ENCODE measurements at places on chromosomes 6 and 20. TPM values are rescaled to one million over a fixed set of nuclear protein-coding genes. Genes with fewer than 3 reads are reported as not detected.

Gene ABCF1
- 20.4 TPM for total RNA-seq

Gene AGPAT4
- total RNA-seq: 0.92 TPM

Gene FAXC
- total RNA-seq: not detected

Gene RPS6KA2
- total RNA-seq: 9.0 TPM

Gene LRFN2
- total RNA-seq: under 0.01 TPM

DNA sequence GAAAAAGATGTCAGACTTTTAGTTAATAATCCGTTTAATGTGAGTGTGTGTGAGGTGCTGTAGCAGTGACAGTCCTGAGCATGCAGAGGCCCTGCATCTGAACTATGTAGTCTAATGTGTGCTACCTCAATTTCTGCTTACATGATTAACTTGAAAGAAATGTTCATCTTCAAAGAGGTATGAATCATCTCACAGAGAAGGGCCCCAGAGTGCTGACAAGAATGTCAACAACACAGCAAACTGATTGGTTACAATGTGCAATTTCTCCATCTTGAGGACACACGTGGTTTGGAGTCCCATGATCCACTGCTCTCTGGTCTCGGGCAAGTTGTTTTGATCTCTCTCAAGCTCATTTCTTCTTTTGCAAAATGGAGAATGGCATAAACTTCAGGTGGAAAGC lies 61.7 kb upstream of the EMILIN3 start:
- DNase-seq: no peak

GRCh38 chr6:31597006-31597405 lies 4.2 kb upstream of the NCR3 start:
- no peak for DNase-seq

Gene MEI4
- total RNA-seq: 0.42 TPM

GRCh38 chr6:45816674-45817297 lies 198.9 kb downstream of the CLIC5 start:
- no peak for DNase-seq

Gene BPIFB6
- total RNA-seq: not detected

DNA sequence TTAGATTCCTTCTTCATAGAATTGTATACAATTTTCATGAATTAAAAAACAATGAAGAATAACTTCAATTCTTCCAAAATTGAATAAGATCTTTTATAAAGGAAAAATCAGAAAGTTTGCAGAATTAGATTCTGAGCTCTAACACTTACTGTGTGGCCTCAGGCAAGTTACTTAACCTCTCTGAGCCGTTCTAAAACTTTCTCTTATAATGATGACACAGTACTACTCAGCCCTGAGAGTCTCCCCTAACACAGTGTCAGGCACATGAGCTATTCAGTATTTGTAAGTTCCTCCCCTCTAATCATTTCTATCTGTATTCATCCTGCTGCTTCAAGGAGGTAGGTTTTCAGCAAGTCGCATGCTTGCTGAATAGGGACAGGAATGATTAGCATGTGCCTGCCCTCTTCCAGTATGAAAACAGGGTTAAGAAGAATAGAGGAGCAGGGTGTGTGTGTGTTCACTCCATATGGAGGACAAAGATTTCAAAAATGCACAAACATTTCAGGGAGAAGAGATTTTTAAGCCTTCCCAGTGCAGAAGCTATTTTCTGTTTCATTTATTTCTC lies 11.4 kb downstream of the ID4 start:
- no peak for DNase-seq

- DNase-seq: no peak
Observed at GRCh38 chr6:13667655-13668054, 44.0 kb downstream of the RANBP9 start.

Gene ZNF76
- total RNA-seq: 10.6 TPM

DNA sequence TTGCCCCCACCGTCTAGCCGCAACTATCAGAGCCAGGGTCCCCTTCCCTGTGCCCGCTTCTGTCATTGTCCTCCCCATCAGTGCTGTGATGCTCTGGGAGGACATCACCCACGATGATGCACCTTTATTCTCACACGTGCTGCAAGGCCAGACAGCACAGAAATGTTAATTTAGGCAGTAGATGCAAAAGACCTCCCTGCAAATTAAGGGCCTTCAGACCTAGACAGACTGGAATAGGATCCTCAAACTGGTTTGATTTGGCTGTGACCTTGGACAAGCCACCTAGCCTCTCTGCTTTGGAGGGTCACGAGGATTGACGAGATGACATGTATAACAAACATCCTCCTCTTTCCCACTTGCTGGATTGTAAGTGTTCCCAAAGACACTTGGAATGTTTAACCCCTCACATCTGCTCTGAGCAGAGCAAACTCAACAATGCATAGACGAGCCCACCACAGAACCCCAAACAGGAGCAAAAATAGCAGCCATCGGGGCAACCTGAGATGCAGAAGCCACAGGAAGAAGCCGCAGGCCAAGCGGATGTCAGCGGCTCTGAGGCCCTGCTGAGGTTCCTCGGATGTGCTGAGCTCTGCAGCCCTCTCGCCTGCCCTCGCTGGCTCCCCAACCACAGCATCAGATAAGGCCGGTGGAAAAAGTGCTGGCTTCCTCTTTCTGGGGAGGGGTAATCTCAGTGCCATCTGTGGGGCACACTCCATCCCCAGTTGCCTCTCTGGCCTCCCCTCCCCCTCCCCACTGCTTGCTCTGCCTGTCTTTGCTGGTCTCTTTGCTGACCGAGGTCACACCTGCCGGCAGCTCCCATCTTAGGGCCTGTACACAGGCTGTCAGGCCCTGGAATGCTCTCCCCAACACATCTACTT lies 35.3 kb downstream of the TOX2 start:
- DNase-seq: no peak

Gene ENPP4
- 5.8 TPM for total RNA-seq

DNA sequence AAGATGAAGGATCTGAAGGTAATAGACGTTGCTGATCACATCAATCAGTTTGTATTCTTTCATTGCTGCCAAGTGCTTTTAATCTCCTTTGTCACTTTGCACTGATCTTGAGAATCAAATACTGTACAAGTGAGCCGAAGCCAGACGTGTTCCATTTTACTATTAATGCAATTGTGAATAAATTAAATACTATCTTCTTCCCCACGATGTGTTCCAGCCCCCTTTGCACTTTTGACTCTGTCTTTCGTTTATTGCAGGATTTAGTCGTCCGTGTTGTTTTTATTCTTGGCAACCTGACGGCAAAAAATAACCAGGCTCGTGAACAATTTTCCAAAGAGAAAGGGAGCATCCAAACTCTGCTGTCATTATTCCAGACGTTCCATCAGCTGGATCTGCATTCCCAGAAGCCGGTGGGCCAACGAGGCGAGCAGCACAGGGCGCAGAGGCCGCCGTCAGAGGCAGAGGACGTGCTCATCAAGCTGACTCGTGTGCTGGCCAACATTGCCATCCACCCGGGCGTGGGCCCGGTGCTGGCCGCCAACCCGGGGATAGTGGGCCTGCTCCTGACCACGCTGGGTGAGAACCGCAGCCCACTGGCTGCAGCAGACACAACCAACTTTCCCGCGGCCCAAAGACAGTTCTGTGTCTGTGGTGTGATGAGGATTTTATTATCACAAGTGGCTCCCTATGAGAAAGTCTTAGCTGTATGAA lies 104.7 kb downstream of the ARMC2 start:
- no peak for DNase-seq

GRCh38 chr6:160883999-160884398 lies 107.6 kb upstream of the MAP3K4 start:
- DNase-seq: no peak

- no peak for DNase-seq
Observed at GRCh38 chr6:119294984-119295383, 54.6 kb downstream of the MAN1A1 start.

Gene TP53INP2
- 9.5 TPM for total RNA-seq

GRCh38 chr20:64156136-64156885 lies 7.9 kb upstream of the MYT1 start:
- DNase-seq: no peak

- DNase-seq: peak; percentile 71
Observed at GRCh38 chr20:51306521-51307358, 235.8 kb downstream of the NFATC2 start.

Gene APCDD1L
- total RNA-seq: not detected

Data from liver (tissue), 10 donors.